ENCODE measurements at places on chromosomes 4 and X.

DNA sequence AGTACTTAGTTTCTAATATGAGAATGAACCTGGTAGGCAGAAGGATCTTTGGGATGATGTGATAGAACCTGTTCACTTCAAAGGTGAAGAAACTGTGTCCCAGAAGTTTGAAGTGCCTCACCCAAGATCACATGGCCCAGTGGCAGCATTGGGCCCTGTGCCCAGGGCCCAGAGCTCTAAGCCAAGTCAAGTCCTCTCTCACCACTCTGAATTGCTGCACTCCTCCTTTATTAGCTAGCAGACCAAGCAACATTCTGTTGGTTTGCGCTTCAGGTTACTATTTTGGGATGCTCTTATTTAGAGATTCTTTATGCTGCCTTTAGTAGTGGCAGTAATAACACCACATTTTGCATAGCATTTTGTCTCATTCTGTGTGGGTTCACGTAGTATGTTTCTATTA, 82.7 kb downstream of the PARM1 start:
- DNase-seq = no peak

DNA sequence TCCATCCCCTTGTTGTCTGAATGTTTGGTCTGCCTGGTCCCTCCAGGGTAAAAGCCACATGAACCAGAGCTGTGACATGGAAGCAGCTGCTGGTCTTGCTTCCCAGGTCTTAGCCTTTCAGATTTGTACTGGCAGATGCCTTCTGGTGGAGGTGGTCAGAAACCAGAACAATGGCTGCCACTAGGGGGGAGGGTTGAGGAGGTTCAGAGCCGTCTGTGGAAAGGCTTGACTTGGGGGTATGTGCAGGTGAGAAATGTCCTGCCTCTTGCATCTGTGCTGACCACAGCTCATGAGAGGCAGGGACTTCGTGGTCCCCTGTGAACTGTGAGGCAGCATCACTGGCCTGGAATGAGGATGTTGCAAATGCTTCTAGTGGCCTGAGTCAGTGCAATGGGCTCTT, 144.2 kb upstream of the WDR1 start:
- DNase-seq = no peak

GRCh38 chr4:71113294-71113693, 119.8 kb downstream of the DCK start:
- DNase-seq = no peak

DNA sequence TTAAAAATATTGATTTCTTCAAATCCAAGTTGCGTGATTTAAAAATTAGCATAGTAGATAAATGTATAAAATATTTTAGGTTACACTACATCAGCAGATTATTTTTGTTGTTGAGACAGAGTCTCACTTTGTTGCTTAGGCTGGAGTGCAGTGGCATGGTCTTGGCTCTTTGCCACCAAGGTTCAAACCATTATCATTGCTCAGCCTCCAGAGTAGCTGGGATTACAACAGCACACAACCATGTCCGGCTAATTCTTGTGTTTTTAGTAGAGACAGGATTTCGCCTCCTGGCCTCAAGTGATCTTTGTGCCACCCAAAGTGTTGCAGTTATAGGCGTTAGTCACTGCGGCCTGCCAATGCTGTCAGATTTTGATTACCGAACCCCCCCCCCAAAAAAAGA, 1390.5 kb upstream of the TENM3 start:
- DNase-seq = no peak

DNA sequence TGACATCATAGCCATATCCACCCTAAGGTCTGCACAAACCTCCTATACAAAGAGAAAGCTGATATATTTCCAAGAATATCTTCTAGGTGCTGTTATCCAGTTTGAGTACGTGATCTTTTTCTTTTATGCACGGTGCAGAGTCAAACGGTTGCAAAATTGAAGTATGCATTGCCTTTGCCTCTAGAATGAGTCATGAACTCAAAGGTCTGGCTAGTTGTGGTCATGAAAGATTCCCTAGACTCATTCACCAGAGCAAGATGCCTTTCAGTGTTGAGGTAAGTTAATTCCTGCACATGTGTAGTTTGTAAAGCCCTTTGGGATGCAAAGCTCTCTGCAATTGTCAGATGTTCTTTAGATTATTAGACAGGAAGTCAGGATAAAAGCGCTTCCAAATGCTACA, 704.4 kb downstream of the PCDH19 start:
- DNase-seq = no peak

DNA sequence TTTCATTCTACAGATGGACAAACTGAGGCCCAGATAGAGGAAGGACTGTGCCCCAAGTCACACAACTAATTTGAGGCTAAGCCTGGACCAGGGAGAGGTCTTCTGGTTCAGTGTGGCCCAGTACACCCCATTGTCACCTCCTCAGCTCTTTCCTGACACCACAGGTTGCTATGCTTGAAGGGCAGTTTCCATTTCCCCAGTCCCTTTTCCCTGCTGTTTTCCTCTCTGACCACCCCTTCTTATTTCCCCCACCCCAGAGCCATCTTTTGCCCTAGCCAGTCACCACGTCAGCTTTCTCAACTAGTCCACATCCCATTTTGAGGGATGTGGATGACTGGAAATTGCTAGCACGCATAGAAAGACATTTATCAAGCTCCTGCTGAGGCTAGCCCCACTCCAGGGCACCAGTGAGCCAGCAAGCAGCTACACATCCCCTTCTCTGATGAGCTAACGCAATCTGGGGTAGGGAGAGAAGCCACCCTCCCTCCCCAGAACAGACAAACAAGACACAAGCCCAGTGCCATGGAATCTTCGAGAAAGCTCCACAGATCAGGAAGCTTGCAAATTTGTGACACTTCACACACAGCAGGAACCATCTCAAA, 1.3 kb downstream of the GABRE start:
- no peak for DNase-seq

DNA sequence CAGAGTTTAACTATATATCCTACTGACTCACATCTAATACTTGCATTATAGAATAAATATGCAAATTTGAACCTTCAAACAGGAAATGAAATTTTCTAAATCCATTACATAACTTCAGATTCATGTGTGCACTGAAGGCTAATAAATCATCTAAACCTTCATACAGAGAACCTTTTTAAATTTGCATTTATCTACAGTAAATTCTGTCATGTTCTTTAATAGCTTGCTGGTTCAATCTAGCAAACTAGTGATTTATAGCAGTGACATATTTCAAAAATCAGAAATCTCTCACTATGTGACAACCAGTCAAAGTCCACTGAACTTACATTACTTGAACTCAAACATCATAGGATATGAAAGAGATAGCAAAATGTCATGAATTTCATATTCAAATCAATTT, 65.1 kb downstream of the LRBA start:
- DNase-seq = no peak

GRCh38 chr4:8723222-8723980, 130.8 kb downstream of the CPZ start:
- no peak for DNase-seq

- DNase-seq = peak; percentile 72
Measured at GRCh38 chr4:81466841-81467671, 4.7 kb downstream of the RASGEF1B start.

- no peak for DNase-seq
Measured at GRCh38 chr4:176002007-176002613, 63.5 kb upstream of the WDR17 start.

DNA sequence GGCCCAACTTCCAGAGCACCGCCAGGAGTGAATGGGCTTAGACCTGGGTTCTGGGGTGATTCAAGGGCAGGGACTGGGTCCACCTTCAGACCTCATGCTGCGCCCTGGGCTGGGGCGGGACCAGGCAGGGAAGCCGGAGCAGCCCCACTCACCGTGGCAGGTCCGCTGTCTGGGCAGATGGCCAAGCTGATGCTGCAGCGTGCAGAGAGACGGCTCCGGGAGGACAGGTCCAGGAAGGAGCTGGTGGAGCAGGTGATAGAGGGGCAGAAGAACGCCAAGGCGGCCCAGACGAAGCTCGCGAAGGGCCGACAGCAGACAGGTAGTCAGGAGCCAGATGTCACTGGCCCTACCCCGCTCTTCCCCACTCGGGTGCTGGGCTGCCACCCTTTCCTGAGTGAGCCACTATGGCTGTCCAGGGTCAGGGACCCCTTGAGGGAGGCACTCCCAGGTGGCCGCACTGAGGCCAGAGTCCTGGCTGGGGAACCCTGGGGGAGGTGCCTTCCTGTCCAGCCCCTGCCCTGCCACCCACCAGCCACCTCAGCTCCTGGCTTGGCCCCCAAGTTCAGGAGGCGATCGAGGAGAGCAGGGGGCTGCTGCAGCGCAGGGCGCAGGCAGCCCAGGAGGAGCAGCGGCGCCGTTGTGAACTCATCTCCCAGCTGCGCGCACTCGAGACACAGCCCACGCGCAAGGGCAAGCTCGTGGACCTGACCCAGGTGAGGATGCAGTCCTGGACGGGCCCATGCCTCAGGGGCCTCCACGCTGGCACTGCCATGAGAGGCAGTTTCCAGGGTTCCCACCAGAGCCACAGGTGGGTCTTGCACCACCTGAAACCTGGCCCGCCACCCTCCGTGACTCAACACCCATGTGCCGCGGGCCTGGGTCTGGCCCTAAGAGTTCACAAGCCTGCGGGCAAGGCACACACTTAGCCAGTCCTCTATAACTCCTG, 10.1 kb upstream of the RNF4 start:
- DNase-seq = no peak

- DNase-seq = no peak
Measured at GRCh38 chr4:184895012-184895695, 69.4 kb upstream of the ACSL1 start.

DNA sequence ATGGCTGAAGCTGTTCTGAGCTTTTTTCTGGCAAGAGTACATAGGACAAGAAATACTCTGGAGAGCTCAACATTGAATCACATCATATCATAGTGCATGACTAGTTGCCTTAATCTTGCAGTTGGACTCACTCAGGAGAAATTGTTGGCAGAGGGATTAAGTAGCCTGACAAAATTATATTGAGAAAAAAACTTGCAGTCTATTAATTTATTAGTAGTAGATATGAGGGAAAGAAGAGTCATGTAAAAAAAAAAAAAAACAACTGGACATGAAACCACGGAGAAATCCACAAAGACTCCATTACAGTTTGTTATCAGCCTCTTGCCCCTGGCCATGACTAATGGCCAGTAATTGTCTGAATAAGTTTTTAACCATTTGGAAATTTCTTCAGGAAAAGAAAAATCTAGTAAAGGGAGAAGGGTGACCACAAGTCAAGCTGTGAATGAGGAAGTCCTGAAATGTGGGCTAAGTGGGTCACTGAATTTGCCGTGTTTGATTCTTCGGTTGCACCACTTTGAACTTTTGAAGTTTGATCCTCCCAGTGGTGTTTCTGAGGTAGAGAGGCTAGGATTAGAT, 45.6 kb downstream of the FHL1 start:
- DNase-seq = no peak

DNA sequence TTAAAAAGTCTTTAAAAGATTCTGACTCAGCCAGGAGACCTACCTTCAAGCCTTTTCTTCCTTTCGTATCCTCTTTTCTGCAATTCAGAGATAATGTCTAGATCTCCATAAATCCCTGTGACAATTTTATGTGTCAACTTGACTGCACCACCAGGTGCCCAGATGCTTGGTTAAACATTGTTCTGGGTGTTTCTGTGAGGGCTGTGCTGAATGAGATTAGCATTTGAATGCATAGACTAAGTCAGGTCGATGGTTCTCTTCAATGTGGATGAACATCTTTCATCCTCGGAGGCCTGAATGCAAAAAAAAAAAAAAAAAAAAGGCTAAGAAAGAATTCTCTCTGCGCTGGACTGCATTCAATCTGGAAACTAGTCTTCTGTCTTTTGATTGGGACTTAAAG, 1082.7 kb downstream of the NLGN4X start:
- DNase-seq = no peak

DNA sequence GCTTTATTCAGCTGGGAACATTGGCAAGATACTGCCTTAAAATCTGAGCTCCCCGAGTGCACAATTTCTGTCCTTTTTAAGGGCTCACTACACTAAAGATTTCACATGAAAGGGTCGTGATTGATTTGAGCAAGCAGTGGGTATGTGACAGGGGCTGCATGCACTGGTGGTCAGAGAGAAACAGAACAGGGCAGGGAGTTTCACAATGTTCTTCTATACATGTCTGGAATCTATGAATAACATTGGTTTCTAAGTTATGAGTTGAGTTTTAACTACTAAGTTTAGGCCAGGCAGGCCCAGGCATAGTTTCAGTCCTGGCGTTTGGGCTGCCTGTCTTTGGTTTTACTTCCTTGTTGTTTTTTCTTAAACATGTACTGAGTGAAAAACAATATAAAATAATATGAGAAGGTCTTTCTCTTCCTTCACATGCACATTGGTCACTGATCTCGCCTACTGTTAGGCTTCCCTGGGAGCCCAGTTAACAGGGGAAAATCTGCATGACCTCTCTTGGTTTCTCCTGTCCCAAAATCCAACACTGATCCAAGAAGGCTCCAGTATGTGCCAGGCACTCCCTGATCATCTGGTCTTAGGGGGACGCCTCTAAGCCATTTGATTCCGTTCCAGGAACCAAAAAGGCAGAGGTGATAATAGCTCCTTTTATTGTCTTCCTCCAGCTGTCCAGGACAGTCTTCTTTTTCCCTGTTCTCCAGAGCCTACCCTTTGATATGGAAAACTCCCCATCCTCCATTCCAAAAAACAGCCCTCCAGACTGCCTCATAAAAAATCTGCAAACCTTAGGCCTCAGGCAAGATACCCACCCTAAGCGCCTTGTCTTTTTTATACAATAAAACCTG, at the start of gene UGT2B17:
Gene UGT2B17 (minus strand): TSS at position 51 of the 854 bp plus-strand sequence. CDS start 7,838 bp downstream, outside the sequence.
- DNase-seq = no peak

DNA sequence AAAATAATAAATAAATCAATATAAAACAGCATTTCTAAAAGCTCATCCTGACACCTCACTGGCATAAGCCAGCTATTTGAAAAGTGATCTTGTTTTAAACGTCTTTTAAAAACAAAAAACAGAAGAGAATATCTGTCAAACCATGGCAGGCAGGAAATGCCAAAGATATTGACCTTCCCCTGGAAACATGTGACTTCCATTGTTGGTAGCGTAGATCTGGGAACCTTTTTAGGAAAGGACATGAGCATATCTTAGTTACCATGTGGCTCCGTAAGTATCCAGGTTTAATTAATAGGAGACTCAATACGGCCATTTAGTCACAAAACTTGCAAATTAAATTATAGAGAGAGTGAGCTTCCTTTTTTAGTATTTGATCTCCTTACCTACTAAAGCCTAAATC, 83.0 kb upstream of the KLHL4 start:
- no peak for DNase-seq

DNA sequence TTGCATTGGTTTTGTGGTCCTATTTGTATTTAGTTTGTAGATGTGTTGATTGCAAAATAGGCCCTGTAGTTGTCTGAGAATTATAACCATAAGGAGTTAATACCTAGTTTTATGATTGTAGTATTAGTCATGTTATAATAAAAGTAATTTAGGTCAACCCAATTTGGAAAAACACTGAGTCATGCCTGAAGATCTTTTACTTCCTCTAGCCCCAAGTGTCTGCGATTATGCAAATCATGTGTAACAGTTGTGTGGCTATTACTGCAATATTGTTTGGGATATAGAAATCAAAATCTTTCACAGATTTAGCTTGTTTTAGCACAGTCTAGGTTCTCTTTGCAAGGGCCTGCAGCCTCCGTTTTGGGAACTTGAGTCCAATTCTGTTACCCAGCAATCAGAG, 12.6 kb downstream of the SRD5A3 start:
- peak; percentile 21 for DNase-seq

- no peak for DNase-seq
Measured at GRCh38 chr4:116520886-116521285, 564.5 kb downstream of the TRAM1L1 start.
